ENCODE measurements at places on chromosomes 13 and 19. TPM values are rescaled to one million over a fixed set of nuclear protein-coding genes. Genes with fewer than 3 reads are reported as not detected.

DNA sequence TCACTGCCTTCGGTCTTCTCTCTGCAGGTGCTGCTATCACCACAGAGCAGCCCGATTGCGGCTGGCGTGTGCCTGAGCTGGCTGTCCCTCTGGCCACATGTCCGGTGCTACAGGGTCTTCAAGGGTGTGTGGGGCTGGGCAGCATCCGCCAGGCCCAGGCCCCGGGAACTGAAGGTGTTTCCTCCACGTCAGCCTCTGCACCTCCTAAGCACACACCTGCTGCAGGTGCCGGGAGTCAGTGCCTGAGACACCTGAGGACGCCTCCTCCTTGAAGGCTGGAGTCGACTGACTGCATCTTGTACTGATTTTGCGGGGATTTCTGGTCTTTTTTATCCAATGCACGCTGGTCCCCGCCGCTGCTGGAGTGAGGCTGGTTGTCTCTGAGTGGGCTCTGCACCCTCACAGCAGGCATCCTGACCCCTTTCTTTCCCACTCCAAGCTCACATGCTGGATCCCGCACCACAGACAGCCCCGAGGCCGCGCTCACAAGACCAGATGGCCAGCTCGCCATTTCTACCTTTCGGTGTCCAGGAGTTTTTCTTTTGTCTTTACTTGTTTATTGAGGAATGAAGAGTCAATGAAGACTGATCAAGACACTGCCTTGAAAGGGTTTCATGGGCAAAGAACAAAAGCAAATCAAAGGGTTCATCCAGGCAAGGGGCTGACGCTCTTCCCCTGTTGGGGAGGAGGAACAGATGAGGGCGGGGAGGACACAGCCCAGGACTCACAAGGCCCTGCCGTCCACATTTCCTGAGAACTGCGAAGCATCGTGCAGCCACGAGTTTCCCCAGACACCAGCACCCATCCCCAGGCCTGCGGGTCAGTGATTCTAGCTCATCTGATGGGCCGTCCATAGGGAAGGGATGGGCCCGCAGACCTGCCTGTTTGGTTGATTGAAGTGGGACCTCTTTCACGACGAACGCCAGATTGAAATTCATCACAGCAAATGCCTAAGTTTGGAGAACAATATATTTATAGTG lies 203.8 kb upstream of the SOX1 start:
- no peaks in the 10 kb centered on the region for H3K36me3 ChIP-seq
- no peaks in the 10 kb centered on the region for H3K4me1 ChIP-seq
- no peaks in the 10 kb centered on the region for H3K27me3 ChIP-seq
- DNase-seq = no peak

DNA sequence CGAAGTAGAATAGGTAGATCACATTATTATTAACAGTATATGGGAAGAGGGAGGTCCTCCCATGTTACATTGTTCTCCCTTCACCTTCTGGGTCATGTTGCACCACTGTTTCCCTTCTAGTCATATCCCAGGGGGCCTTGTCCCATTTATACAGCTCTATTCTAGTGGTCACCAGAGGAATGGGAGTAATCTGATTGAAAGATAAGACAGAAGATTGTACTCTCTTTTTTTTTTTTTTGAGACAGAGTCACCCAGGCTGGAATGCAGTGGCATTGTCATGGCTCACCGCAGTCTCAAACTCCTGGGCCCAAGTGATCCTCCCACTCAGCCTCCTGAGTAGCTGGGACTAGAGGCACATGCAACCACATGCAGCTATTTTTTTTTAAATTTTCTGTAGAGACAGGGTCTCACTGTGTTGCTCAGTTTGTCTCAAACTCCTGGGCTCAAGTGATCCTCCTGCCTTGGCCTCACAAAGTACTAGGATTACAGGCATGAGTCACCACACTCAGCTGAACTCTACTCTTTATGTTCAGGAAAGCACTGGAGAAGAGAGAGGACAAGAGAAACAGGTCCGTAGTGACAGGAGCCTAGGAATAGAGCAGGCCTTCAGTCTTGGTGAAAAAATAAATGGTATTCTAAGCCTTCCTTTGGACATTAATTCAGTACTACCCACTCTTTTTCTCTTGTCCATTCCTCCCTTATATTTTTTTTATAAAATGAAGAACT lies 4.3 kb upstream of the ZNF529 start:
- DNase-seq = no peak
- no peak overlapping the region for H3K4me3 ChIP-seq
- H3K27ac ChIP-seq = no peak overlapping the region
- H3K27me3 ChIP-seq = no peaks in the 10 kb centered on the region

DNA sequence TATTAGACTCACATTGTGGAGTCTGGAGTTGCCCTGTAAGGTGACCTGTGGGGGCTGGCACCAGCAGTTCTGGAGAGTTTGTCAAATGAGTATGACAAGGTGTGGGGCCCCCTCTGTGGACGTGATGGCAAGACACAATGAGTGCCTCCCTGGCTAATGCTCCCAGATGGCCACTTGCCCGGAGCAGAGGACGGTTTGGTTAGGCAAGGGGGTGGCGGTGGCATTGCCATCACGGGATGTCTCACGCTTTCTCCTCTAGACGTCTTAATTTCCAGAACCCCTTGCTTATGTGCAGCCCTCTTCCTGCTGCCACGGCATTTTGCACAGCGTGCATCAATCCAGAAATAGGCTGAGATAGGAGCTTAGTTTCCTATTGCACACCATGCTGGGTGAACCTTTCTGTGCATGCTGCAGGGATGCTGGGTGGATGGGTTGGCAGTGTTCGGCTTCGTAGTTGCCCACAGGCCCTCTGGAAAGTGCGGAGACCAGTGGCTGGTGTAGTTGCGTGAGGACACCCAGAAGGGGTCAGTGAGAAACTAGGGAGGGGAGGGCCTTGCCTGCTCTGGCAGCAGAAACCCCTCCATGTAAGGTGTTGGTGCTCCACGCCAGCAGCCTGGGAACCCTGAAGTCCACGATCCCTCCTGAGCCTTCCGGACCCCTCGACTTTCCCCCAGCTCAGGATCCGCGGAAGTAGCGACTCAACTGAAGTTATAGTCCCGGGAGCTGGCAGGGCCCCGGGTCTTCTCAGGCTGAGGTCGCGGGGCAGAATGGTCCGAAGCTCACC lies 18.1 kb upstream of the LRP3 start:
- H3K27me3 ChIP-seq = no peaks in the 10 kb centered on the region
- H3K36me3 ChIP-seq = no peaks in the 10 kb centered on the region

Gene PROZ
- total RNA-seq = not detected

All from CD8-positive, alpha-beta memory T cell (primary cell).